ENCODE measurements at places on chromosomes 16 and 17.

DNA sequence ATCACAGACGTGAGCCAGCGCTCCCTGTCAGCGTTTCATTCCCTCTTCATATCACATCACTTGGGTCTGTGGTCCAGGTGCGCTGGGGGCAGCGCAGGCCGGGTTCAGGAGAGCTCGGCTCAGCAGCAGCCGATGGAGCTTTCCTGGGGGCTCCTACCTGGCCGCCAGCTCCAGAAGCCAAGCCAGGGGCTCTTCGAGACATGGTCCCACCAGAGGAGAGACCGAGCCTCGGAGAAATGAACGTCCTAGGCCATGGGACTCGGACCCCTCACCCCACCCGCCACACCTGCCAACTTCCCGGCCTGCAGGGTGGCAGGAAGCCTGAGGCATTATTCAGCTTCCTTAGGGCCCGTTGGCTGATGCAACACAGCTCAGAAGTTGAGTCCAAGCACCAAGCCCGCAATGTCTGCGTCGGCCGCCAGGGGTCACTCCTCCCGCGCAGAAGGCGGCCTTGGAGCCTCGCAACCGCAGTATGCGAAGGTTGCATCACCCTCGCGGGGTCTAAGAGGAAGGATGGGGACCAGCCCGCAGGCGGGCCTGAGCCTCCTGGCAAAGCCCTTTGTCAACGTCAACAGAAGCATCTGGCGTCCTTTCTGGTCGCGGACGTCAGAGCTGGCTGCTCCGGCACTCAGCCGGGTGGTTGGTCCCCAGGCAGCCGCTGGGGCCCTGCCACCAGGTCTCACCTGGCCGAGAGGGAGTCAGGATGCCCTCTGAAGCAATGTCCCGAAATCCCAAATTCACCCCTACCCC, 13.2 kb upstream of the KLHDC4 start:
- DNase-seq, result peak; percentile 79

- DNase-seq, result no peak
These were observed 106.7 kb downstream of the CMIP start for GRCh38 chr16:81551151-81551808.

- DNase-seq, result no peak
These were observed 12.0 kb downstream of the FAM83G start for GRCh38 chr17:18992454-18993130.

DNA sequence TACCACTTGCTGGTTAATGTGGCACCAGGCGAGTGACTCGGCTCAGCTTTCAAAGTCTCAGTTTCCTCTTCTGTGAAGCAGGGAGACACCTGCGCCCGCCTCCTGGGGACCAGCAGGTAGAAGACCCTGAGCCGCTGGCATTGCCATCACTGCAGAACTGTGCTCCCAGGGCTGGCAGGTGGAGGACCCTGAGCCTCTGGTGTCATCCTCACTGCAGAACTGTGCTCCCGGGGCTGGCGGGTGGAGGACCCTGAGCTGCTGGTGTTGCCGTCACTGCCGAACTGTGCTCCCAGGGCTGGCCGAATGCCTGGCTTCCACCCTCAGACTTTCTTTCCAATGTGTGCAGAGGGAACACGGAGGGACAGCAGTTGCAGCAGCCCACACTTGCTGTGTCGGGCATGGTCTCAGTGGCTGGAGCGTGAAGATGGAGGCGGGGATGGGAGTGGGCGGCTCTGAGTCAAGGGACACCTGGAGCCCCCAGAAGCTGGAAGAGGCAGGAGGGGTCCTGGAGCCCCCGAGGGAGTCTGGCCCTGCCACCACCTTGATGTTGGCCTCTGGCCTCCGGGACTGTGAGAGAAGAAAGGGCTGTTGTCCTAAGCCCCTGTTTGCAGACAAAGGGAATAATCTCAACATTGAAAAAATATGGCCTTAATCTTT, 75.8 kb upstream of the METTL9 start:
- no peak for DNase-seq

GRCh38 chr17:8914554-8914953, 47.1 kb upstream of the PIK3R6 start:
- no peak for DNase-seq

DNA sequence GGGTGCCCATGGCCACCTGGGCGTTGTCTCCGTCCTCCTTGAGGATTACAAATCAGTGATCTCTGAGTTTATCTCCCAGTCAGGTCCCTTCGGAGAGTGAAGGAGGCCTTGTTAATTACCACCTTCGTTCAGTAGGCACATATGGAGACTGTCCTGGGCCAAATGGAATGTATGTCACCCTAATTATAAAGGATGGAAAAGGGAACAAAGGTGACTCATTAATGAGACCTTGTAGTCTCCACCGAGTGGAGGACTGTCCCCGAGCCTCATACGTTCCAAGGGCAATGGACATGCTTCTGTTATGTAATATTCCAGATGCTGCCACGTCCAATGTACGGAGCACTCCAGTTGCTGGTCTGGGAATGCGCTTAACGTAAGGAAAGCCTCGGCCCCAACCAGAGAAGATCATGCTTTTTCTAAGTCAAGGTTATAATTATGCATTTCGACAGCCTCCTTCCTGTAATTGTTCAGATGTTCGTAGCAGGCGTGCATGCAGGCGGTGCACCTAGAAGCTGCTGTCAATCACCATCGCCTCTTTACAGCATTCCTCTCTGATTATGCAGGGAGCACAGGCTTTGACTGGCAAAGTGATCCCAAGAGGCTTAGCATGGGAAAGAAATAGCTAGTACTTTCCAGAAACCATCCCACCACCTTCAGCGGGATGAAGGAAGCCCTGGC, 22.4 kb upstream of the SEC14L1 start:
- DNase-seq, result no peak

GRCh38 chr17:55343900-55344513, 77.6 kb downstream of the MMD start:
- DNase-seq, result no peak

GRCh38 chr16:18931756-18932155, 5.5 kb upstream of the SMG1 start:
- no peak for DNase-seq

DNA sequence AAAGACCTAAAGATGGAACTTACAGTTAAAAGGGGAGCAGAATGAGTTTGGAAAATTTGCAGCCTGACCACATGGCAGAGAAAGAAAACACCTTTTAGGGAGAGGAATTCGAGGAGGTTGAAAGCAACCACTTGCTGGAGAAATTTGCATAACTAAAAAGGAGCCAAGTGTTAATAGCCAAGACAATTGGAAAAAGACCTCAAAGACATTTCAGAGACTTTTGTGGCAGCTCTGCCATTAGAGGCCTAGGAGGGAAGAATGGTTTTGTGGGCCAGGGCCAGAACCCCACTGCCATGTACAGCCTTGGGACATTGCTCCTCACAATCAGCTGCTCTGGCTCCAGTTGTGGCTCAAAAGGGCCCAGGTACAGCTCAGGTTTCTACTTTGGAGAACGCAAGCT, 338.5 kb downstream of the UTP18 start:
- DNase-seq, result no peak
